Inflammatory macrophage (primary cell): ENCODE measurements at places on chromosomes 6 and 20.

DNA sequence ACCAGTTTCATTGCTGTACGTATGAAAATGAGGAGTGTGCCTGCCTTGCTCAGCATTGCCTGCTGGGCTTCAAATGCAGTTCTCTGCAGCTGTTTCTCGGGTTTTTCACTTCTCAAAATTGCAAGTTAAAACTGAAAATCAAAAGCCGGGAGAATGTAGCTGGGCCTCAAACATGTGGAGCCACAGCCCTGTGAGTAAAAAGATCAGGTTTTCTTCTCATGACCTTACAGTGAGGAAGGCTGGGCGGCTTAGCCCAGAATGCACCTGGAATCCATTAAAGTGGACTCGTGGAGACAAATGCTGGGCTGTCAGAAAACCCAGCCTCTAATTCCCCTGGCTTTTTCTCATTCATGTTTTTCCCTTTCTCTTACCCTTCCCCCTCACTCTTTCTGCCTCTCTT lies 34.4 kb downstream of the DSE start:
- DNase-seq = peak; percentile 33

- no peak for DNase-seq
Measured at GRCh38 chr6:75613056-75613501, 11.4 kb downstream of the SENP6 start.

DNA sequence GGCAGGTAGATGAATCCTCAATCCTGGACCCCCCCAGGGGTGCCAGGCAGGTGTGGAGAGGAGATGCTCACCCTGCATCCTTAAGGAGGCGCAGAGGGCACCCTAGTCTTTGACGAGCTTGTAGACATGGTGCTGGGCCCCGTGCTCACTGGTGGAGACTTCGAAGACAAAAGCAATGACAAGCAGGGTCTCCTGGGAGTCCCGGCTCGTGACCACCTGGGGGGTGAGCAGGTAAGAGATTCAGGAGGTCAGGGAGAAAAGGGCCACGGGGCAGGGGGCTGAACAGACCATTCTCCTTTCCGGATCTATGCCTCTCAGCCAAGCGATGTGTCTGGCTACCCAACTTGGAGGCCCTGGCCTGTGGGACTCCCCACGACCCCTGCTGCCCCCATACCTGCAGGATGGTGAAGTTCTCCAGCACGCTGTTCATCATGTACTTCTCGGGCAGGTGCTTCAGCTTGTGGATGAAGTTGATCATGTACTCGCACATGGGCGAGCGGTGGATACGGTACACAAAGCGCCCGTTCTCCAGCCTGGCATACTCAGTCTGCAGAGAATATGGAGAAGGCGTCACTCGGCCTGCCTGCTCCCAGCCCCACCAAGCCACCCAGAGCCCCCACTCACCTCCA lies 6.9 kb downstream of the RPL10A start:
- no peak for DNase-seq

- no peak for DNase-seq
Measured at GRCh38 chr6:157098999-157099398, 224.3 kb downstream of the TMEM242 start.

- DNase-seq = no peak
Measured at GRCh38 chr20:47359530-47360296, 3.2 kb upstream of the ZMYND8 start.

GRCh38 chr6:159358562-159358961 lies 189.4 kb downstream of the FNDC1 start:
- DNase-seq = no peak

GRCh38 chr6:155351273-155352129 lies 37.2 kb upstream of the TFB1M start:
- DNase-seq = no peak

DNA sequence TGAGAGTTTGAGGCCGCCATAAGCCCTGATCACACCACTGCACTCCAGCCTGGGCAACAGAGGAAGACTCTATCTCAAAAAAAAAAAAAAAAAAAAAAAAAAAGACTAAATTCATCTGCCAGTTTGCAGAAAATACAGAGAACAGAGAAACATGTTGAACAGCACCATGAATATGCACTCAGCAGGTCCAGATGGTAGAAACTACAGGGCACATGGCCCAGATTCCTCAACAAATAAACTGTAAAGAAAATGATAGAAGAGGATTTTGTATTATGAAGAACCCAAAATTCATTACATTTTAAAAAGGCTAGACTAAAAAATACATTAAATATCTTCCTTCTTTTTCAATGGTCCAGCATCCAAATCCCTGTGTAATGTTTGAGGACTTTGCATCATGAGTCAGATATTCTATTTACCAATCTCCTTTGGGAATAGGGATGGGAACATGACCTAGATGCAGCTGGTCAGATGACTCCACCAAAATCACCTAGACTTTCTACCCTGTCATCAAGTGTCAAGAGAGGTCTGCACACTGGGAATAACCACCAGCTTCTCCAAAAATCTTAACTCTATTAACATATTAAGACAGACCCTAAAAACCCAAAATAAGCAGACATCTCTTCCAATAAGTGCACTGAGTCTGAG lies 189.1 kb upstream of the TCF21 start:
- no peak for DNase-seq

GRCh38 chr6:134880487-134881190 lies 69.3 kb downstream of the ALDH8A1 start:
- DNase-seq = no peak

DNA sequence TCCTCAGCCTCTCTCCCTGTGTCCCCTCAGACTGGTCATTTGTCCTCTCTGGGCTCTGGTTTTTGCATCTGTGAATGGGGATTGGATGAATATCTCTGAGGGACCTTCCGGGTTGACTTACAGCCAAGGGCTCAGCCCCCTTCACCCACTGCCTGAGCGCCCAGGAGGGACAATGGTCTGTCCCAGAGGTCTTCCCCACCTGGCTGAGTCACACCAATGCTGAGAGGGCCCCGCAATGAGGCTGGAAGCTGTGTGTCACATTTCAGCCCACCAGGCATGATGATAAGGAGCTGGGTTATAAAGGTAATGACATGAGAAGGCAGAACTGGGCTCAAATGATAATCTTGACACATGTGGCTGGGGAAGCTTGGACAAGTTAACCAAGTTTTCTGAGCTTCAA lies 70.5 kb downstream of the TOX2 start:
- DNase-seq = no peak

- DNase-seq = peak; percentile 52
Measured at GRCh38 chr6:14865531-14866100, 380.3 kb upstream of the JARID2 start.

GRCh38 chr6:43093436-43094289 lies 17.5 kb downstream of the PTK7 start:
- no peak for DNase-seq

GRCh38 chr6:144678844-144679243 lies 393.7 kb downstream of the UTRN start:
- DNase-seq = peak; percentile 91

GRCh38 chr6:19083801-19084200 lies 696.7 kb downstream of the RNF144B start:
- no peak for DNase-seq

- DNase-seq = no peak
Measured at GRCh38 chr20:42549496-42549895, 640.2 kb downstream of the PTPRT start.

DNA sequence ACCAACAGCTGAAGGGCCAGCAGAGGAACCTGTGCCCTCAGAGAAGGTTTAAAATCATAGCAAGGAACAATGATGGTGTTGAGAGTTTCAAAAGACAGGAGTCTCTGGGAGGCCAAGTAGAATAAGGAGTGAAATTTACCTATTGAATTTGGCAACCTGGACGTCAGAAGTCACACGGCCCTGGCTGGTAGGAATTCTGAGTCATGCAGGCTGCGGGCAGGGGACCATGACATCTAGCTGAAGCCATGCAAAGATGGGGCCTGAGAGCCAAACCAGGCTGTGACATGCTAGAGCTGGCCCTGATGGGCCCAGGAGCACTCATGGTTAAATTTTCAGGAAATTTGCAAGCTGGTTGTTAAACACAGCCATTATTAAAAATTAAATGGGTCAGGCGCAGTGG lies 64.0 kb upstream of the SNX9 start:
- DNase-seq = no peak

- no peak for DNase-seq
Measured at GRCh38 chr6:152300517-152300916, 336.6 kb downstream of the SYNE1 start.

DNA sequence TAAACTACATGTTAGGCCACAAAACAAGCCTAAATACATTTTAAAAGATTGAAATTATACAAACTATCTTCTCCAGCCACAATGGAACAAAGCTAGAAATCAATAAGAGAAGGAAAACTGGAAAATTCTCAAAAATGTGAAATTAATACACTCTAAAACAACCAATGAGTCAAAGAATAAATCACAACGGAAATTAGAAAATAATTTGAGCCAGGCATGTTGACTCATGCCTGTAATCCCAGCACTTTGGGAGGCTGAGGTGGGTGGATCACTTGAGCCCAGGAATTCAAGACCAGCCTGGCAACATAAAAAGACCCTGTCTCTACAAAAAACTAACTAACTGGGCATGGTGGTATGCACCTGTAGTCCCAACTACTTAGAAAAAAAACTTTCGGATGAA lies 6.3 kb upstream of the WFDC13 start:
- DNase-seq = no peak

GRCh38 chr6:10166031-10166430 lies 248.8 kb downstream of the TFAP2A start:
- DNase-seq = peak; percentile 1

DNA sequence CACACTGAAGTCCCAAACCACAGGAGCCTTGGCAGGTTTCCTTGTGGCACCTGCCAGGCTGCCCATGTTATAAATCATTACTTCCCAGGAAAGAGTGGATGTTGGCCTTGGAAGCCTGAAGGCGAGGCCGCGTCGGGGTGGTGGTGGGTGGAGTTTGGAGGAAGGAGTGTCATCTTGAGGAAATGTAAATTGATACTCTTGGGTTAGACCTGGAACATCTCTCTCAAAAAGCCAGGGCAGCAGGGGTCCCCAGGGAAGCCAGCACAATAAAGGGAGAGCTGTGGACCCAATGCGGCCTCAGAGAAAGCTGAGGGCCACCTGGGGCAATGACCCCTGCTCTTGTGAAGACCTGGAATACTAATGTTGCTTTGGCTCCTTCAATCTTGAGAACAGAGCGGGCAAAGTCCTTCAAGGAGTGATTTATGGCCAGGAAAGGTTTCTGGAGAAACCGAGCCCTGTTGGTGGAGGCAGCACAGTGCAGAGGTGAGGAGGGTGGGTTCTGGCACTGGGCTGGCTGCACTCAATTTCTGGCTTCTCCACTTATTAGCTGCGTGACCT lies 26.3 kb upstream of the TRAF3IP2 start:
- no peak for DNase-seq

- DNase-seq = no peak
Measured at GRCh38 chr20:33863440-33864323, 52.5 kb downstream of the CHMP4B start.

DNA sequence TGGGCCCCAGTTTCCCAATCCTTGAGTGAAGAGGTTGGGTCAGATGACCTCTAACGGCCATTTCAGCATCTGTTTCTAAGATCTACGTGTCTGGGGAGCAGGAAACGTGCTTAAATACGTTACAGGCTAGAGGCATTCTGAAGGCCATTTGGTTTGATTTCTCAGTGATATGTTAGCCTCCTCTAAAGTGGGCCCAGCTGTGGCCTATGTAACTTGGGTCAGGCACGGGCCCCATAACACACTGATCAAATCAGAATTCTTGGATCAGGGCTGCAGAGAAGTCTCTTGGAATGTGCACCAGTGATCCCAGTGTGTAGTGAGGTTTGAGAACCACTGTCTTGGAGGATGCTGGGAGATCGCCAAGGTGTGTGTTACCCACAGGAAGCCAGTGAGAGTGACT lies 36.1 kb upstream of the TGM3 start:
- DNase-seq = no peak

GRCh38 chr6:28400122-28400451 lies 540 bp upstream of the ZSCAN12 start:
- peak; percentile 2 for DNase-seq

- DNase-seq = no peak
Measured at GRCh38 chr6:170415318-170415717, 108.8 kb downstream of the FAM120B start.

- no peak for DNase-seq
Measured at GRCh38 chr6:110324548-110324947, 33.6 kb downstream of the METTL24 start.

DNA sequence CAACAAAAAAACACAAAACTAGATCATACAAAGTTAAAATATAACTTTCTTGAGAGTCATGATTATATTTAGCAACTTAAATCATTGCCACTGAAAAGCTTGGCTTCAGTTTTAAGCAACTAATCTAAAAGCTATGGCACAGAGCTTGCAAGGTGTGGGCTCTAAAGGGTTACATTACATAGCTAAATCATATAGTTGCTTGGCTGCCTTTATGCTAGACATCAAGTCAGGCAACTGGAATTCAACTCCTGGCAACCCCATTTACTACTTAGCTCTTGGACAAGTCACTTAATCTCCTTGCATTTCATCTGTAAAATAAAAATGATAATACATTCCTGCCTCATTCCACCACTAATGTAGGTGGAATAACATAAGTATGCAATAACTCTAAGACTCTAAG lies 40.9 kb upstream of the GCM1 start:
- no peak for DNase-seq

DNA sequence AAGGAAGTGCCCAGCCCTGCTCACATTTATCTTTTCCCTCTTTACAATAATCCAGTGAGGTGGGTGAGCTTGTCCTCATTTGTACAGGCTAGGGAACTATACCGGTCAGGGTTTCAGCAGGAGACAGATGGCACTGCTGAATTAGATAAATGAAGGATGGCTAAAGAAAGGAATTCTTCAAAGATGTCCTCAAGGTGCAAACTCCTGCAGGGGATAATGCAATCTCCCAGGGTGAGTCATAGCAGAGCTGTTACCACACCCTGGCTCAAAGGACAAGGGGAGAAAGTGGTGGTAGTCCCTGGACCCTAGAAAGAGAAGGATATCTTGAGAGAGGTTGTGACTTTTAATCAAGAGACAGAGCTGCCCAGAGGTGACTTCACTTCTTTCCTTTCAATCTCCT lies 66.7 kb downstream of the RFPL4B start:
- DNase-seq = no peak

DNA sequence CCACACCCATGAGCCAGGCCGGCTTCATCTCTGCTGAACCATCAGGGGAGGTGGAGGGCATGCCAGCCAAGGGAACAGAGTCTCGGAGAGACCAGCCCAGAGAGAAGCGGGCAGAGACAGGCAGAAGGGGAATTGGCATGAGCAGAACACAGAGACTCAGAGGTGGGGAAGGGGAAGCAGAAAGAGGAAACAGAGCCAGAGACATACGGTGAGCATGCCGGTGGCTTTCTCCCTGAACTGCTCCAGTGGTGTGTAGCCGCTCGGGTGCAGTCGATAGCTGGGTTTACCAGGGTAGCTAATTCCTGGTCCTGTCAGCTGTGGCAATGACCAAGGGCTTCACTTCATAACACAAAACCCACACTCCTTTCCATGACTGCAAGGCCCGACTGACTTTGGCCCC lies 83.6 kb upstream of the CCDC167 start:
- peak; percentile 59 for DNase-seq
